ENCODE measurements at places on chromosomes 16 and 17. TPM values are rescaled to one million over a fixed set of nuclear protein-coding genes. Genes with fewer than 3 reads are reported as not detected.
A peak's percentile ranks its signal among the peaks of the same experiment; 100 is the strongest.

The TPSD1 gene
- total RNA-seq: not detected

The HSD17B2 gene
- total RNA-seq: not detected

DNA sequence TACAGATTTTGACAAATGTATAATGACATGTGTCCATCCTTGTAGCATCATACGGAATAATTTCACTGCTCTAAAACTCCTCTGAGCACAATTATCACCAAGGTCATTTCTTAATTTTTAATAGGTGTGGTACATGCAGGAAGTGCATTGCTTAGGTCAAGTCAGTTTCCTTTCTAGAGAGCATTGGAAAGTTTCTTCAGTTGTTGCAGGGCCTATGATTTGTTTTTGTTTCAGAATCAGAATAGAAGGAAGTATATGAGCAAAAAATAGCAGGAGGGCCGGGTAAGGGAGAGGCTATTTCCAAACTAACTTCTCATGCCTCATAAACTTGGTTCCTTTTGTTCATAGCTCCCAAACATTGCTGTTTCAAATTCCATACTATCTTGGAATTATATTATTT is 24.0 kb upstream of the SLFN5 start:
- DNase-seq: no peak

- no peak for DNase-seq
Measured at GRCh38 chr17:14116263-14117024, 47.1 kb downstream of the COX10 start.

GRCh38 chr16:65547772-65548446 is 426.0 kb upstream of the CDH11 start:
- no peak for DNase-seq

DNA sequence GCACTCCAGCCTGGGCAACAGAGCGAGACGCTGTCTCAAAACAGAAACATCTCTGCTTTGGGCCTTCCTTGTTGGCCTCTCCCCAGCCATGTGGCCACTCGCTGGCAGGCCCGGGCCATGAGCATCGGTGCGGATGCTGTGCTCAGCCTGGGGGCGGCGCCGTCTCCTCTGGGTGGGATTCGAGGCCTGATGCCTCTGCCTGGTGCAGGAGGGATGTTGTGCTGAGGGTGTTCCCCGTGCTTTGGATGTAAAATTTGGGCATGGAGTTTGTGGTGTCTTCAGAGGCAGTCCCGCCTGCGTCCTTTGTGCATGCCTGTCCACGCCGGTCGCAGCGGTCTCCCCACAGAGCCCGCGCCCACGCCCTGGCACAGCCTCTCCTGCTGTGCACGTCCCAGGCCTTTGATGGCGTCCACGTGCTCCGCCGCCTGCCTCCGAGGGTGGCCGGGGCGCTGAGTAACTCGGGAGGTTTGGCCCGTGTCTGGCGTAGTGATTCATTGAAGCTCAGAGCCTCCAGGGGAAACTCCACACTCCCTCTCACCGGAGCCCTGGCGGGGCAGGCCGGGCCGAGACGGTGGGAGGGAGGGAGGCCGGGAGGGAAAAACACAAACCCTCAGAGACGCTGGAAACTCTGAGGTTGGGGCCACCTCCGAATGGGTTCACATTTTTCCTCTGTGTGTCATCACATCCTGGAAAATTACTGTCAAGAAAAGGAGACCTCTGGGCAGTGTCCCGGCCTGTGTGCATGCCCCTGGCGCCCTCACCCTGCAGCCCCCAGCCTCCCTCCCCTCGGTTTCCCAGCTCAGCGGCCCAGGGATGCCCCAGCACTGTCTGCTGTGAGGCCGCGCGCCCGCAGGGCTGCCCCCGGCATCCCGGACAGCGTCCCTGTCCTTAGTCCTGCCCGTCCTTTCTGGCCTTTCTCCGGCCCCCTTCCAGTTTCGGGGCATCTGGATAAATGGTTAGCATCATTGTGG is 19.0 kb downstream of the CENPX start:
- DNase-seq: no peak

DNA sequence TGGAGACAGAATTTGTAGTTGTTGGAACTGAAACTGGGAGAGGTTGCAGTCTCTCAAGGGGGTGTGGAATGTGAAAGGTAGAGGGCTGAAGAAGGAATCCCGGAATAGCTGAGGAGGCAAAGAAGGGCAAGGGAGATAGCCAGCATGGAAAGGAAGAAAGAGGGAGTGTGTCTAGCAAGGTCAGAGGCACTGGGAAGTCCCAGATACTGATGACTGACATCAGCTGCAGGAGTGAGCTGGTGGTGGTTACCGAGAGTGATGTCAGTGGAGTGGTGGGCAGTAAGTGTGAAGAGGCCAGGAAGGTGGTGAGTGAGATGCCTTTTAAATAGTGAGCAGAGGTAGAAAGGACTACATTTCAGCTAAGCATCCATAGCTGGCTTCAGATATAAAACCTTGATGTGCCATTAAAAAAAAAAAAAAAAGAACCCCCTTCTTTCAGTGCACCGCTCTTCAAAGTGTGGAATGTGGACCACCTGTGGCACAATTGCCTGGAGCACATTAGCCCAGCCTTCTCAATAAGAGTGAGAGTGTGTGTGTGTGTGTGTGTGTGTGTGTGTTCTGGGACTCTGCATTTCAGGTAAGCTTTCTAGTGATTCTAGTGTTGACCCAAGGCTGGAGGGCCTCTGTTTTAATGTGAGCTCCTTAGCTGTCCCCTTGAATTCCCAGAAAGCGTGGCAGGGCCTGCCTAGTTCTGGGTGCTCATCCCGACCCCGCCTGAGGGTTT is 8.5 kb downstream of the PRMT7 start:
- DNase-seq: peak; percentile 43

All from activated T-helper 1 cell treated with anti-CD3 and anti-CD28 coated beads, Interleukin-12 subunit alpha, Interleukin-12 subunit beta, Interleukin-2, Interleukin-4 antibody, amounts not matched to agents 30 ng/mL and 10 ng/mL and 1 ng/mL, durations not matched to agents 14 hours and 24 hours and 36 hours (primary cell).